Hair follicle dermal papilla cell (primary cell): ENCODE measurements at places on chromosomes 2 and 18. TPM values are rescaled to one million over a fixed set of nuclear protein-coding genes. Genes with fewer than 3 reads are reported as not detected.

The DNAJC5G gene
- not detected in 2 replicates for total RNA-seq

The EFR3B gene
- total RNA-seq = 0.16 and 0.49 TPM in 2 replicates

The PLEKHB2 gene
- 72.6 and 74.5 TPM in 2 replicates for total RNA-seq

The FEV gene
- not detected in 2 replicates for total RNA-seq

The PLEKHH2 gene
- total RNA-seq = 5.6 and 11.4 TPM in 2 replicates

The CLIP4 gene
- total RNA-seq = 56.3 and 72.7 TPM in 2 replicates

The STPG4 gene
- total RNA-seq = 0.49 TPM in 2 replicates

The HTR2B gene
- total RNA-seq = 0.49 and 0.61 TPM in 2 replicates

The TMEM198 gene
- total RNA-seq = 1.1 and 2.1 TPM in 2 replicates

The LCT gene
- under 0.01 TPM in 1 of 2 replicates, not detected in the other for total RNA-seq

The HOXD13 gene
- total RNA-seq = not detected in 2 replicates

The WNT10A gene
- under 0.01 TPM in 1 of 2 replicates, not detected in the other for total RNA-seq

The SERPINB2 gene
- total RNA-seq = 18.2 and 19.6 TPM in 2 replicates

The NEURL3 gene
- total RNA-seq = not detected in 2 replicates

The UGT1A5 gene
- not detected in 2 replicates for total RNA-seq

The LAMA1 gene
- total RNA-seq = 1.7 and 1.9 TPM in 2 replicates

The VAMP8 gene
- total RNA-seq = 1.5 and 1.9 TPM in 2 replicates

The STARD6 gene
- not detected in 2 replicates for total RNA-seq

The OTX1 gene
- total RNA-seq = 0.12 and 0.49 TPM in 2 replicates

The MPP4 gene
- total RNA-seq = 0.73 and 0.97 TPM in 2 replicates

The MSH2 gene
- 9.4 and 12.7 TPM in 2 replicates for total RNA-seq

The LINC00305 gene
- total RNA-seq = not detected in 2 replicates

The PJVK gene
- 1.7 and 1.8 TPM in 2 replicates for total RNA-seq

The NEUROD1 gene
- not detected in 2 replicates for total RNA-seq

The BUB1 gene
- 4.6 and 5.0 TPM in 2 replicates for total RNA-seq

The RASGRP3 gene
- 23.7 and 26.9 TPM in 2 replicates for total RNA-seq

The EVX2 gene
- total RNA-seq = under 0.01 and 0.12 TPM in 2 replicates

The KCNJ3 gene
- not detected in 2 replicates for total RNA-seq

The GDF7 gene
- under 0.01 TPM in 1 of 2 replicates, not detected in the other for total RNA-seq

The UNC80 gene
- not detected in 2 replicates for total RNA-seq

The ZNF396 gene
- total RNA-seq = 1.1 and 1.2 TPM in 2 replicates

The DSC1 gene
- total RNA-seq = under 0.01 TPM in 1 of 2 replicates, not detected in the other

The LYG2 gene
- not detected in 2 replicates for total RNA-seq

The TNS1 gene
- 91.5 and 96.4 TPM in 2 replicates for total RNA-seq

The CBLN2 gene
- total RNA-seq = 0.16 TPM in 1 of 2 replicates, not detected in the other

The SOX11 gene
- 0.12 and 0.32 TPM in 2 replicates for total RNA-seq

The FAM124B gene
- total RNA-seq = 0.24 TPM in 1 of 2 replicates, not detected in the other

The CTAGE1 gene
- not detected in 2 replicates for total RNA-seq

The KRTCAP3 gene
- total RNA-seq = 0.32 TPM in 1 of 2 replicates, not detected in the other

The SNED1 gene
- 104 and 209 TPM in 2 replicates for total RNA-seq

The TBR1 gene
- under 0.01 TPM in 1 of 2 replicates, not detected in the other for total RNA-seq

The SLC38A11 gene
- 0.12 and 0.32 TPM in 2 replicates for total RNA-seq

The GCKR gene
- 0.32 and 0.36 TPM in 2 replicates for total RNA-seq

The ZCCHC2 gene
- total RNA-seq = 10.1 and 10.6 TPM in 2 replicates

The NEB gene
- total RNA-seq = 0.12 and 0.16 TPM in 2 replicates

The SERPINB11 gene
- not detected in 2 replicates for total RNA-seq
